ENCODE measurements at places on chromosomes 3 and 15.

GRCh38 chr3:32531010-32531647 is 28.5 kb upstream of the CMTM6 start:
- DNase-seq: no peak

- no peak for DNase-seq
Measured at GRCh38 chr15:55894399-55894965, 98.9 kb downstream of the NEDD4 start.

- no peak for DNase-seq
Measured at GRCh38 chr15:91182101-91182500, 82.0 kb downstream of the SV2B start.

GRCh38 chr3:117728226-117728625 is 1018.6 kb downstream of the TUSC7 start:
- DNase-seq: peak; percentile 8

DNA sequence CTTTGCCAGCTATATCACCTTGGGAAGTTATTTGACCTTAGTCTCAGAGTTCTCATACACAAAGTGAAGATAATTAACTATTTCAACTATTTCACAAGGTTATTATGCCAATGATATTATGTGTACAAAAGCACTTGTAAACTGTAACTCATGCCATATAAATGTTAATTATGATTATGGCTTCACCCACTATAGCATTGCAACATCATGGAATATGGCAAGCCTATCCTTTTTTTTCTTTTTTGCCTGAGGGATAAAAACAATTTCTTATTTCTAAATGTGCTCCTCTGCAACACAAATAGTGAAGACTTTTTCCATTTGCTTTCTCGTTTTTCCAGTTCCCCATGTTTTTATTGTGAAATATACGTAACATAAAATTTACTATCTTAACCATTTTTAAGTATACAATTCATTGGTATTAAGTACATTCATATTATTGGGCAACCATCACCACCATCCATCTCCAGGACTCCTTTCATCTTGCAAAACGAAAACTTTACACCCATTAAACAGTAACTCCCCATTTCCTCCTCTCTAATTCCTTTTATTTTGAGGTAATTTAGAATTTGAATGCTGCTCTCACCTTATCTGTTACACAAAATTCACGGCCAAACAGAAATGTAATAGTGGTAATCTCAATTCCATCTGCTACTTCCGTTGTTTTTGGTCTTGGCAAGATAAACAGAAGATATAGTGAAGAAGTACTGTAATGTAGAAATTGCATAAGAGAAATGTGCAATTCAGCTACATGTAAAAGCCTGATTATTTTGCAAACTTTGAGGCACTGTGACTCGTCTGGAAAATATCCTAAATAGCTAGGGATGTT is 46.3 kb downstream of the NANOGP8 start:
- DNase-seq: peak; percentile 55

GRCh38 chr3:3800685-3801493 is 1.7 kb downstream of the LRRN1 start:
- peak; percentile 33 for DNase-seq

DNA sequence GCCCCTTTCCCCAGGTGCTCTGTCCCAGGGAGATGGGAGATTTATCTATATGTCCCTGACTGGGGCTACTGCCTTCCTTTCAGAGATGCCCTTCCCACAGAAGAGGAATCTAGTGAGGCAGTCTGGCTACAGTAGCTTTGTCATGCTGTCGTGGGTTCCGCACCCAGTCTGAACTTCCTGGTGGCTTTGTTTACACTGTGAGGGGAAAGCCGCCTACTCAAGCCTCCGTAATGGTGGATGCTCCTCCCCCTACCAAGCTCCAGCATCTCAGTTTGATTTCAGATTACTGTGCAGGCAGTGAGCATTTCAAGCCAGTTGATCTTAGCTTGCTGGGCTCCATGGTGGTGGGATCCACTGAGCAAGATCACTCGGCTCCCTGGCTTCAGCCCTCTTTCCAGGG is 35.4 kb upstream of the SLC7A14 start:
- no peak for DNase-seq

- DNase-seq: no peak
Measured at GRCh38 chr3:13263770-13264467, 156.2 kb downstream of the NUP210 start.

DNA sequence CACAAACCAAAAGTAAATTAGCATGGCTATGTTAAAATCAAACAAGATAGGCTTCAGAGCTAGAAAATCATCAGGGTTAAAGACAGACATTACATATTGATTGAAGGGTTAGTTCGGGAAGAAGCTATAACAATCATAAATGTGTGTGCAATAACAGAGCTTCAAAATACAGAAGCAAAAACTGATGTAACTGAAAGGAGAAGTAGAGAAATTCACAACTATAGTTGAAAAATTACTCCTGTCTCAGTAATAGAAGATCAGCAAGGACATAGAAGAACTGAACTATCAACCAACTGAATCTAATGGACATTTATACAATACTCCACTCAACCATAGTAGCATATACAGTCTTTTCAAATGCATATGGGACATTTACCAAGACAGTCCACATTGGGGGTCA is 59.4 kb downstream of the MCTP2 start:
- no peak for DNase-seq

GRCh38 chr3:194570235-194570634 is 63.0 kb downstream of the TMEM44 start:
- DNase-seq: no peak

GRCh38 chr15:92033314-92033713 is 179.8 kb downstream of the SLCO3A1 start:
- DNase-seq: no peak

DNA sequence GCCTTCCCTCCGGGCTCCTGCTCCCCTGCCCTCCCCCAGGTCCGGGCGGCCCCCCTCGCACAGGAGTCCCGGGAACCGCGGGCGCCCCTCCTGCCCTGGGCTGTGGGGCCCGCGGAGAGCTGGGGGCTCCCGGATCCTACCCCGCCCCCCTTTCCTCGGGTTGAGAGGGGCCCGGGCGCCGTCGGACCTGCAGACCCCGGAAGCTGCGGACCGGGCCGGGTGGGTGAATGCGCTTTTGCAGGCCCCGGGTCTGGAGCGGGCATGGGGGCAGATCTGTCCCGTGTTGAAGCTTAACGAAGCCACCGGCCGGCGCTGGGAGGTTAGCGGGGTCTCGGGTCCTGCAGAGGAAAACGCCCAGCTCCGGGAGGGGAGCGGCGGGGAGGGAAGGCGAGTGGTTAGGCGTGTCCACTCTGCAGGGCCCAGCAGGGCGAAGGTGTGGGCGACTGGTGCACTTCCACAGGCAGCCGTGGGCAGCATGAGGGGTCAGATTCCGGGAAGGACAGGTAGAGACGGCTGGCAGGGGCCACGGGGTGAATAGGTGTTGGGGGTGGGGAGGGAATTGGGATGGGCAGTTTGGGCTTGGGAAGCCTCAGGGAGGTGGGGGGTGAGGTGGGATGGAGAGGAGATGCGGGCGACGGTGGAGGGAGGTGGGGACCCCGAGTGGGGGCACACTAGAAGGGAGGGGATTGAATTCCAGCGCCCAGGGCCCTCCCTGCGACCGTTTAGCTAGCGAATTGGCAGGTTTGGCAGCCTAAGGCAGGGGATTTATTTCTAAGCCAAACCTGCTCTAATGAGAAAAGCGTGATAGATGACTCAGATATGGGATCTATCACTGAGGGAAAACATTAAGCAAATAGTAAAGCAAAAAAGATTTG is 635 bp downstream of the CD276 start:
- DNase-seq: no peak

DNA sequence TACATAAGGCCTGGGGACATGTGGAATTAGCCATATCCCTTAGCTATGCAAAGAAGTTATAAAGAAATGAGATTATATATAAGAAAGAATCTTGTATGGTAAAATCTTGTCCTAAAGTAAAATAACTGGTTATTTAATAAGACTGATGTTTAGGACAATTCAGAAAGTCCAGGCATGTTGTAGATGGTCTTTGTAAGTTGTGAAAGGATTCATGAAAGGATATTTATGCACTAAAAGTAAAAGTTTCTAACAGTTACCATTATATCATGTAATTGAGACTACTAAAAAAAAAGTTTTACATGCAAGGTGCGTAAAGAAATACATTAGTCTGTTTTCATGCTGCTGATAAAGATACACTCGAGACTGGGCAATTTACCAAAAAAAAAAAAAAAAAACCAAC is 146.3 kb downstream of the FMN1 start:
- DNase-seq: no peak

GRCh38 chr3:38003371-38003816 is 12.8 kb downstream of the VILL start:
- DNase-seq: no peak

- DNase-seq: no peak
Measured at GRCh38 chr3:35966629-35967464, 327.5 kb downstream of the ARPP21 start.

GRCh38 chr3:125069452-125069851 is 13.7 kb upstream of the HEG1 start:
- DNase-seq: no peak

GRCh38 chr3:101527441-101527840 is 14.4 kb upstream of the SENP7 start:
- DNase-seq: no peak

DNA sequence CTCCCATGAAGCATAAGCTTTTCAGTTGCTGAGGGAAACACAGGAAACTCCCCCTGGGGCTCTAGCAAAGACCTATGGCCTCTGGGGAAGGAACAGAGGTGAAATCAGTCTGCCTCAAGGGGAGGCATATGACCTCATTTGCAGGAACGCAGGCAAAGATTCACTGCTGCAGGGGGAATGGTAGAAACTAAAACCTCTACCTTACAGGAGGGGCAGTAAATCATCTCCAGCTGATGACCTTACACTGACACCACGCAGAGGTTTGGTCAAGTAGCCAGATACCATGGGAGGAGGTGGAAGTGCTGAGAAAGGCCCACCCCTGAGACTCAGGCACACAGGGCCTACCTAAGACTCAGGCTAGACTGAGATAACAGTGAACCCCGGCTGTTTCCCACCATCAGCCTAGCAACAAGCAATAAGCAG is 81.1 kb downstream of the RAD18 start:
- DNase-seq: no peak

GRCh38 chr3:178002113-178002512 is 534.1 kb upstream of the KCNMB2 start:
- no peak for DNase-seq

Data from right lung (tissue), 10 donors.